ENCODE measurements at places on chromosomes 5 and 9.

DNA sequence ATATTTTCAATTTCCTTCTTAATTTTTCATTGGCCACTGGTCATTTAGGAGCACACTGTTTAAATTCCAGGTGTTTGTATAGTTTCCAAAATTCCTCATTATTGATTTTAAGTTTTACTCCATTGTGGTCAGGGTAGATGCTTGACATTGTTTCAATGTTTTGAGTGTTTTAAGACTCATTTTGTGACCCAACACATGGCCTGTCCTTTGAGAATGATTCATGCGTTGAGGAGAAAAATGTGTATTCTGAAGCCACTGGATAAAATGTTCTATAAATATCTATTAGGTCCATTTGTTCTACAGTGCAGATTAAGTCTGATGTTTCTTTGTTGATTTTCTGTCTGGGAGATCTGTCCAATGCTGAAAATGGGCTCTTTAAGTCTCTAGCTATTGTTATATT lies 24.4 kb upstream of the FNIP1 start:
- DNase-seq = no peak

- no peak for DNase-seq
Measured at GRCh38 chr5:95967236-95967635, 5.6 kb upstream of the ELL2 start.

GRCh38 chr9:135062254-135062653 lies 25.2 kb upstream of the OLFM1 start:
- no peak for DNase-seq

DNA sequence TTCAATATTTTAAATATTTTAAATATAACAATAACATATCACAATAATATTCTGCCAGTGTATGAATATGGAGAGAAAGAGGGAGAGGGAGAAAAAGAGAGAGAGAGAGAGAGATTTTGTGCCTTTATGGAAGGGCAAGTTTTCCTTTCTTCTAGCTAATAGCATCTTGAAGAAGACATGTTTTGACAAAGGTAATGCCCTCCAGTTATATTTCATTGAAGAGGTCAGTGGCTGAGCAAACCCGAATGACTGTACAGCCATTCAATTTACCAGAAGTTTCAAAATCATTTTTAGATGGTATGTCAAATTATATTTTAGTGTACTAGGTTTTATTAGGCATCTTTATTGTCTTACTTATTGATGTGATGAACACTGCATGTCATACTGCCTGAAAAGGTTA lies 139.3 kb downstream of the EMB start:
- DNase-seq = no peak

DNA sequence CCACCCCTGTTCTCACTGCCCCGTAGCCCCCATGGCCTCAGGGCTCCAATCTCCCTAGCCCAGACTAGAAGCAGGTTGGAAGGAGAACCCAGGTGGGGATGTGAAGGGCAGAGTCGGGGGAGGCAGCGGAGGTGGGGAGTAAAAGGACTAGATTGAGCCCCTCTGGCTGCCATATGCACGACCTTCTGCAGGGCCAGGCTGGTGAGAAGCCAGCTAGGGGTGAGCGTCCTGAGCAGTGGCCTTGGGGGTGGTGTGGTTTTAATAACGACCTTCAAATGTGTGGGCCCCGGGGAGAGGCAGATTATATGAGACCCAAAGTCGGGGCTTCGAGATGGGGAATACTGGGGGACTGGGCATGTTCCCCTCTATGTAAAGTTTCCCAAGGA lies 139.5 kb downstream of the C9orf50 start:
- no peak for DNase-seq

DNA sequence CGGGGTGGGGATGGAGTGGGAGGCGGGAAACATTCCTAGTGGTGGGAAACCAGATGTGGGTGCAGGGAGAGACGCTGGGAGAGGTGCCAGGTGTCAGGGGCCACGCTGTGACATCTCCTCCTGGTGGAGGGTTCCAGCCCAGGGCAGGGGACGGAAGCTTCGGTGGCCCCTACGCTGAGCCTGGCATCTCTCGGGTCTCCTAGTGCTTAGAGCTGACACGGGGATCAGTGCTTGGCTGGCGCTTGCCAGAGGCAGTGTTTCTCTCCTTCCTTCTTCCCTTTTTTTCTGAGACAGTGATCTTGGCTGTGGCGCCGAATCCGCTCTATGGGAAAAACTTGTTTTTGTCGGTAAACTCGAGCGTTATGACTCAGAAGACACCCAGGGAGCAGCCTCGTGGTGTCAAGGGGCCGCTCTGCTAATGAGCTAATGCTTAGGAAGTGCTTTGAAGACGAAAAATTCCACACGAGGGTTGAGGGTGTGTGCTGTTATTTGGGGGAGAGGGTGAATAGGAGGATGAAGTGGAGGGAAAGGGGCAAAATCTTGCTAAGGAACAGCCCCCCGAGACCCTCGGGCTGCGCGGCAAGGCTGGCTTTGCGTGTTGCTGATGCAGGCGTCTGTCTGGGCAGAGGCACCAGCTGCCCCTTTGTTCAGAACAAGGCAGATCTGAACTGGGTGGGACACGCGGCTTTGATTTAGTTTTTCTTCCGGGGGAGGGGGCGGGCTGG lies 20.4 kb upstream of the IER5L start:
- no peak for DNase-seq

GRCh38 chr5:43312076-43312661 lies 1.0 kb downstream of the HMGCS1 start:
- no peak for DNase-seq

DNA sequence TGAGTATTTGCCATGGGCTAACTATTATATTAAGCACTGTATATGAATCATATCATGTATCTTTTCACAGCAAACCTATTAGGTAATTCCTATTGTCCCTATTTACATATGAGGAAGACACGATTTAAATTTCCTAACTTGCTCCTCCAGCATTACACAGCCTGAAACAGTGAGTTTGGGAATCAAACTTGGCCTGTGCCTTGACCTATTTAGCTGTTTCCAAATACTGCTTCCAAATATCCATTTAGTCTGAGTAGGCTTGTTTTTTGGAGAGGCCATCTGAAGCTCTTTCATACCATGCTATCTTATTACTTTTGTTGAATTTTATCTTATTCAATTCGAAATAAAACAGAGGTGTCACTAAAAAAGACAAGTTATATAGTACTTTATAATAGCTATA lies 447.3 kb upstream of the MPDZ start:
- DNase-seq = no peak

DNA sequence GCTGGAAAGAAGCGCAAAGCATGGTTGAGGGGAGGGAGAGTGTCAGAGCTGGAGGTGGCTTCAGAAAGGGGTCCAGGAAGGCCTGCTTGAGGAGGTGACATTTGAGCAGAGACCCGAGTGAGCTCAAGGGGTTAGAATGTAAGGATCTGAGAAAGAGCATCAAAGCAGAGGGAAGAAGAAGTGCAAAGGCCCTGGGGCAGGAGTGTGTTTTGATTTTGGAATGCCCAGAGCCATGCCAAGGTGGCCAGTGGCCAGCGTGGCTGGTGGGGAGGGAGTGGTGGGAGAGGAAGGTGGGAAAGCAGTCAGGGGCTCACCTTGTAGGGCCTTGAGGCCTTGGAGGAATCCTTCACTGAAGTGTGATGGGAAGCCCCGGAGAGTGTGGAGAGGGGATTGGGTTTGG lies 15.4 kb downstream of the FGF18 start:
- DNase-seq = no peak

DNA sequence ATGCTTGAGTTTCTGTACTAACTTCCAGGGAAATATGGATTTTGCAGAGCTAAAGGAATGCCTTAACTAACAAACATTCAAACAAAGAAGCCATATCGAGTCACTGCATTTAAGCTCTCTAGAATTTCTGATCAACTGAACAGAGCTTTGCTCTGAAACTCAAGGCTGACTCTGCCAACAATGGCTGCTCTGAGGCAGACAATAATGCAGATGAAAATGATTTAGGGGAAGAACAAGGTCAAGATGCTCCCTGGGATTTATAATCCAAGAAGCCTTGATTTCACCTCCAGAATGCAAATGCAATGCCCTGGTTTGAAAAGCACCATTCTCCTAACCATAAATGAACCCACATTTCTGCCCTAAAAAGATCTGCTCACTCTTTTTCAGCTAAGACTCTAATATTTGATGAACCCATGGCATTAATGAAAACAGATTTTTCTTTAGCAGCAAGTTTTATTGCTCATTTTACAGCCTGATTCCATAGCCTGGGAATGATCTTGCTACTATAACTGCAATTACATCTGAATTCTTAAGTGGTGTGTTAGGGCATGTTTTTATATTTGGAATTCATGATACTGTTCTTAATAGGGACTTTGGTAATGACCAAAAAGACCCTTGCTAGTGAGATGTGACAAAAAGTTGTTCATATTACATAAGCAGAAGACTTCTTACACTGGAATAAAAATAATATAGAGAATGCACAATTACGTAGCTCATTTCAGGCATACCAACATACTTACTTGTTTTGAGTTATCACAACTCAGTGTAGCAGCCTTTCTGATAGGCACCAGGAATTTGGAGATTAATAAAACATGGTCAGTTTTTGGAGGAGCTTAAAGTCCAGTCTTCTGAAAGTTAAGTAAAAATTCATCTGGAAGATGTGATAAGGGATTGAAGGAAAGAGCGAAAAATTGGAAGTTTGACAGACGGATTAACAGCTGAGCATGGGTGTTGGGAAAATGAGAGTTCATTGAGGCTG lies 169.4 kb downstream of the TRPM3 start:
- DNase-seq = no peak

GRCh38 chr9:92535940-92536850 lies at the start of gene ECM2:
ECM2 (minus strand) TSS chr9:92535990; CDS start chr9:92522866, 13,124 bp downstream.
- DNase-seq = no peak

- DNase-seq = no peak
Measured at GRCh38 chr5:55205001-55205400, 22.1 kb downstream of the MCIDAS start.

GRCh38 chr9:134361843-134362414 lies 35.7 kb downstream of the RXRA start:
- no peak for DNase-seq

DNA sequence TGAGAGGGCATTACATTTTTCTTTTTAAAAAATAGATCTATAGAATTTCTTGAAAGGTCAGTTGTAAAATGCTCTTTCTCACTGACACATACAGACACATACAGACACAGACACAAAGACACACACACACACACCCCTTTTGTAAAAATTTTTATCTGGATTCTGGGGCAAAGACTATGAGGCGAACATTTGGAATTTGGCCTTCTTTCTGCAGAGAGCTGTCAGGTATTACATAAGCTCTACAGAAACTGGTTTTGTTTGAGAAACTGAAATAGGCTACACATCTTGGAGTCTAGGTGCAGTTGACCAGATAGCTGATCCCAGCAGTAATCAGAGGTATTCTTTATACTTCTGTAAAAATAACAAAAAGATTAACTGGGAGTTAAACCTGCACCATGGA lies 315.9 kb upstream of the RPS23 start:
- no peak for DNase-seq

DNA sequence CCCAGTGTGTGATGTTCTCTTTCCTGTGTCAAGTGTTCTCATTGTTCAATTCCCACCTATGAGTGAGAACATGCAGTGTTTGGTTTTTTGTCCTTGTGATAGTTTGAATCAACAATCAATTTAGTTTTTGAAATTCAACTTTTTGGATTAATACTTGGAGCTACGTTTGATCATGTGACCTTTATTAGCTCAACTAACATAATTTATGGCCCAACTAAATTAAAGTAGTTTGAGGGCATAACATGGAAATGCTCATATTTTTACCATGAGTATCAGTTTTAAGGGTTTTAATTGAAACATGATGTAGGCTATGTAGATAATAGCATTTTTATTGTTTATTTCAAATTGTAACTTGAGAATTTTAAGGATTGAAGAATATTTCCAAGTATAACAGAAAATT lies 168.0 kb downstream of the CCDC171 start:
- no peak for DNase-seq

GRCh38 chr9:28073270-28073669 lies 500.0 kb upstream of the C9orf72 start:
- no peak for DNase-seq

Data from DND-41 (cell line).